ENCODE measurements at places on chromosomes 16 and 17. TPM values are rescaled to one million over a fixed set of nuclear protein-coding genes. Genes with fewer than 3 reads are reported as not detected.

CCL17 gene
- not detected for total RNA-seq

CRAMP1 gene
- 27.8 TPM for total RNA-seq

TRPV3 gene
- 0.69 TPM for total RNA-seq

GAN gene
- total RNA-seq = 9.3 TPM

DNAH3 gene
- total RNA-seq = not detected

CDK5R1 gene
- total RNA-seq = 8.4 TPM

PTGES3L gene
- 0.28 TPM for total RNA-seq

BCAR1 gene
- not detected for total RNA-seq

VMO1 gene
- not detected for total RNA-seq

ABCA3 gene
- total RNA-seq = 7.8 TPM

NT5M gene
- total RNA-seq = 10.2 TPM

OR1A2 gene
- total RNA-seq = not detected

TBC1D3I gene
- total RNA-seq = 0.88 TPM

Measured in activated naive CD8-positive, alpha-beta T cell treated with anti-CD3 and anti-CD28 coated beads, Interleukin-2, amount 10 ng/mL, durations not matched to agents 7 days and 5 days (primary cell).